ENCODE measurements at places on chromosomes 12 and 14.

DNA sequence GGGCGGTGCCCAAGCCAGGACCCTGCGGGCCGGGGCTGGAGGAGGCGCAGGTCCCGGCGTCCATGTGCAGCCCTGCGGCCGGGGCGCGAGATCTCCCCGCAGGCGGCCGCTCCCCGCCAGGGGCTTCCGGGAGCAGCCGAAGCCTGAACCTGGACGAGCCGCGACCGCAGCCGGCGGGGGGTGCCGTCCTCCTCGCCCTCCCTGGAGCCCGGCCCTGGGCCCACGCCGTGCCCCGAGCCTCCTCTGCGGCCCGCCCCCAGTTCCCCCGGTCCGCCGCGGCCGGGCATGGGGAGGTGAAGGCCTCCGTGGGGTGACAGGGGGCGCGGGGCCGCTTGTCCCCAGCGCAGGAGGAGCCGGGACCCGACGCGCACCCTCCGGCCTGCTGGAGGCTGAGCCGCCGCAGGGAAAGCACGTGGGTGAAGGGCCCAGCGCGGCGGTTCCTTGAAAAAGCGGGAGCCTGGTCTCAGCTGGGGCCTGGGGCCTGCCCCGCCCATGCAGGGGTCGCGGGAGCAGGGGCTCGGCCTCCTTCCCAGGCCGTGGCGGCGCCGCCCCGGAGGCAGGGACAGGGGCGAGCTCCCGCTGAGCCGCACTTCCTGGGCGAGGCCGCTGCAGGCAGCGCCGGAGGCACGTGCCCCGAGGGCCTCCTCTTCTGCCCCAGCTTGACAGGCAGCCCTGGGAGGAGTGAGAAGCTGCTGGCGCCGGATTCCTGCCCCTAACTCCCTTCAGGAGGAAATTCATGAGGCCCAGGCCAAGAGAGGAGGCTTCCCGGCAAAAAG, 55.6 kb upstream of the PPP2R5C start:
- DNase-seq, result no peak

- DNase-seq, result no peak
Measured at GRCh38 chr12:53674977-53675700, 744 bp downstream of the ATP5MC2 start.

- no peak for DNase-seq
Measured at GRCh38 chr14:104211741-104212140, 73.4 kb downstream of the KIF26A start.

DNA sequence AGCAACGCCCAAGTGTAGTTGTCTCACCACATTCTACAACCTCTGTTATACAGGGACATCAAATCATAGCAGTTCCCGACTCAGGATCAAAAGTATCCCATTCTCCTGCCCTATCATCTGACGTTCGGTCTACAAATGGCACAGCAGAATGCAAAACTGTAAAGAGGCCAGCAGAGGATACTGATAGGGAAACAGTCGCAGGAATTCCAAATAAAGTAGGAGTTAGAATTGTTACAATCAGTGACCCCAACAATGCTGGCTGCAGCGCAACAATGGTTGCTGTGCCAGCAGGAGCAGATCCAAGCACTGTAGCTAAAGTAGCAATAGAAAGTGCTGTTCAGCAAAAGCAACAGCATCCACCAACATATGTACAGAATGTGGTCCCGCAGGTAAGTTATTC, 123.0 kb downstream of the ARID2 start:
- DNase-seq, result no peak

- DNase-seq, result no peak
Measured at GRCh38 chr12:95972832-95973456, 23.2 kb downstream of the HAL start.

GRCh38 chr14:70188659-70189455, at the start of gene SLC8A3:
Gene SLC8A3 (minus strand): TSS chr14:70188951. CDS start chr14:70168422, 20,529 bp downstream.
- DNase-seq, result no peak

GRCh38 chr14:105155071-105155651, 13.4 kb downstream of the JAG2 start:
- DNase-seq, result no peak
